Left cardiac atrium (tissue), 4 donors: ENCODE measurements at places on chromosomes 11 and 22.

- DNase-seq = peak; percentile 43
Measured at GRCh38 chr11:61694946-61695706, 14.9 kb downstream of the DAGLA start.

DNA sequence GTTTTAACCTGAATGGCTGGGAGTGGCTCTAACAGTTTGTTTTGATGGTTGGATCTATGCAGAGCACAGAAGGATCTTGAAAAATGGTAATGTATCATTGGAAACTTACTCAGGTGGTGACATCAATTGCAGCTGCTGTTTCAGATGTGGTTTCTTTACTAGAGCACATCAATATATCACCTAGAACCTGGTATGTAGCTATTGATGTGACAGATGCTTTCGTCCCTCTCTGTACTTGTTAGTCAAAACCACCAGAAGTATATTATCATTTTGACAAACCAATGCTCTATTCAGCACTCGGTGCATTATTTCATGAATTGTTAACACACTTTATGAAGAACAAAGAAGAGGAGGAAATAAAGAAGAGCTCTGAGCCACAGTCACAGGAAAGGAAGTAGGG lies 26.6 kb upstream of the SCN3B start:
- DNase-seq = no peak

GRCh38 chr11:83681906-83682610 lies 395.9 kb upstream of the CCDC90B start:
- DNase-seq = no peak

GRCh38 chr11:70612459-70613141 lies 214.3 kb downstream of the CTTN start:
- DNase-seq = no peak

DNA sequence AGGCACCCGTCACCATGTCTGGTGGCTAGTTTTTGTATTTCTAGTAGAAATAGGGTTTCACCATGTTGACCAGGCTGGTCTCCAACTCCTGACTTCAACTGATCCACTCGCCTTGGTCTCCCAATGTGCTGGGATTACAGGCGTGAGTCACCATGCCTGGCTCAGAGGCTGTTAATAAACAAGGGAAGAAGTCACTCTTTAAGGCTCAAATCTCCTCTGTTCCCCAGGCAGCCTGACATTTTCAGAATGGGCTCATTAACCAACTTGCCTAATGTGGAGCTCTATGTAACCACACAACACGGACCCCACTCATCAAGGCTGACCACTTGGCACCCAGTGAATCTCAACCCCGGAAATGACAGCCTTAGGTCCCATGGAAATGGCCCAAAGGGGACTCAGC lies 24.1 kb downstream of the APOL3 start:
- peak; percentile 58 for DNase-seq
